ENCODE measurements at places on chromosomes 11 and 22.

DNA sequence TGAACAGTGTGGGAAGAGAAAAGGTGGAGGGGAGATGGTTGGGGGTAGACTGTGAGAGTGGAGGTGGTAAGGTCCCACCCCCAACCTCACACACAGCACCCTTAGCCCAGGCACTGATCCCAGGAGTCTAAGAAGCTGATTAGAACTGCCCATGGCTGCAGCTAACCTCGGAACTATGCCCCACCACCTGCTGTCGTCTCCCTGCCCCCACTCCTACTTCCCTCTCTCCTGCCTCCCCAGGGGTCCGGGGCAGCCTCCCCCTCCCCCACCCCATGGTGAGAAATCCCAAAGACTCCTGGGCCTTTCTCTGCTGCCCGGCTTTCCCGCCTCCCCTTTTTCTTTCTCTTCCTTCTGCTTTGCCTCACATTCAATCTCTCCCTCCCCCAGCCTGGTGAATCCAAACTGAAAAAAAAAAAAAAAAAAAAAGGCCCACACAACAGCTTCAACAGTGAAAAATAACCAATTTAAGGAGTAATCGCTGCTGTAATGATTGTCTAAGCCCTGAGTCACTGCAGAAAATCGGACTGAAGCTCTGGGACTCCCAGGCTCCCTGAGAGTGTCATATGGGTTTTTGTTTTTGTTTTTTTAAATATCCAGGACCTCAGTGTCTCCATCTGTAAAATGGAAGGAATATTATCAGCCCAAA lies 9.6 kb upstream of the TP53I11 start:
- DNase-seq: no peak

DNA sequence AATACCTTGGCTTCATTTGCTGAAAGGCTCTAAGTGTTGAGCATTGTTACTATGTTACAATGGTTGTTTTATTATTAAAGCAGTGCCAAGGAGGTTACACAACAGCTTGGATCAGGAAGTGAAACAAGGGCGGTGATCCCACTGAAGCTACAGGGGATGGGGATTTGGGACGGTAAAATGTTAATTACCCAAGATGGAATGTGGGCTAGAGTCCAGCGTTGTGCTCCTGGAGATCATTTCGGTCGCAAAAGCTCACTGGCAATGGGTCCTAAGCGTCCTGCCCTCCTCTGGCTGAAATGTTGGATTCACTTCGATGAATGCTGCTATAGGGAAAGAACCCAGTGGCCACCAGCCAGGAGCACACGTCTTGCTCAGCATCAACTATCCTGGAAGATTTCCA lies 48.3 kb downstream of the FAM83F start:
- no peak for DNase-seq

GRCh38 chr11:92843455-92843854 lies 126.0 kb upstream of the MTNR1B start:
- DNase-seq: no peak

DNA sequence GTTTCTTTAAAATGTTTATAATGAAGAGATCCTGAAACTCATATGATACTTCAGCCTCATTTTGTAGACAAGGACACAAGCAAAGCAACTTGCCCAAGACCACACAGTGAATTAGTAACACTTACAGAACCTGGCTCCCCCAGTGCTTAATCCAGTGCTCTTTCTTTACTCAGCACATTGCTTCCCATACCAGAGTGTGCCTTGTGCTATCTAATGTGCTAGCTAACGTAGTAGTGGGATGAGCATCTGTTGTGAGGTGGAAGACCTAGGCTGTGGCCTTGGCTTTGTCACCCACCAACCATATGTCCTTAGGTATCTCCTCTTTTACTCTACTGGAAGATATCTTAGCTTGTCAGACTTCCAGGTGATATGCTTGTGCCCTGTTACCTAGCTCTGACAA lies 5.1 kb downstream of the SPCS2 start:
- DNase-seq: no peak

DNA sequence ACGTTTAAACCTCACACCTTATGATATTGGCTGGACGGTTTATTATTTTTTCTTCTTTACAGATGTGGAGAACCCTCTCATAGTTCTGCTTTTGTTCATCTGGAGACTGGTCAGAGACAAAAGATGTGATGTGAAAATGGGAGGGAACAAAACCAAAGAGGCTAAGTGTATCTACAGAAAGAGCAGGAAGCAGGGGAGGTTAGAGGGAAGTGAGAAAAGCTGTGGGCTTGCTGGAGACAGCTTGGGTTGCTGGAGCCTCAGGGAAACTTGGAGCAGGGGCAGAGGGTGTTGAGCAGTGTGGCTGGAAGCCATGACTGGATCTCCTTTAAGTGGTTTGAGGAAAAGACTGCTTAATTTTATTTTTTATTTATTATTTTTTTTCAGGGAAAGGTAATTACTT lies 79.0 kb upstream of the SNX19 start:
- DNase-seq: no peak

DNA sequence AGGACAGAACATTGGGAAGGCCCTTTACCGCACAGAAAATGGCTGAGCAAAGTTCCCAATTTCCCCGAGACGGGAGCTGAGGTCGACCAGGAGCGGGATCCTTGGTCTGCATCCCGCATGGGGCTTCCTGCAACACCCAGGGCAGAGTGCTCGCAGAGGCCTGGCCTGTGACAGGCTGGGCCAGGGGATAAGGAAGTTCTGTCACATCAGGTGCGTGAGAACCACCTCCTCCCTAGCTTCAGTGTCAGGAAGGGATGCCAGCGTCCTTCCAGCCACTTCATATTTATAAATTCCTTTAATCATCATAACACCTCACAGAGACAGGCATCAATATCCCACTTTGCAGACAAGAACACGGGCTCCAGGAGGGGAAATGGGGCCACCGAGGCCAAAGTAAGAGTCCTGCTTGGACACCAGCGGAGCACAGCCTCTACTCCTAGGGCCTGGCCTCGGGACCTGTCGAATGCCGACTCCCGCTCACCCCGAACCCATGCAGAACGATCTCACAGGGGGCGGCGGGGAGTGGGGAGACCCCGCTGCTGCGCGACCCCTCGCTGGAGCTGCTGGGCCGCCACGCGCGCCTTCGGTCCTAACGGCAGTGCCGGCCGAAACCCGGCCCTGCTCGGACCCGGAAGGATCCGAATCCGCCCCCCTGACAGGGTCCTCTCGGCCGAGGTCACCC lies 532 bp downstream of the BET1L start:
- no peak for DNase-seq

- DNase-seq: peak; percentile 89
Measured at GRCh38 chr11:44955015-44955738, 4.5 kb upstream of the TP53I11 start.

All from HTR-8/SVneo (cell line).